Mucosa of gallbladder (tissue), 1 donor: ENCODE measurements at places on chromosomes 13 and 19. TPM values are rescaled to one million over a fixed set of nuclear protein-coding genes. Genes with fewer than 3 reads are reported as not detected.

The CCDC70 gene
- total RNA-seq, result not detected

The ATP4B gene
- total RNA-seq, result not detected

The MTUS2 gene
- 1.5 TPM for total RNA-seq

The RDH8 gene
- total RNA-seq, result not detected

The SHC2 gene
- total RNA-seq, result 139 TPM

The KPTN gene
- 16.3 TPM for total RNA-seq

The GPC5 gene
- total RNA-seq, result 2.2 TPM

The CELF5 gene
- 0.49 TPM for total RNA-seq
